OCI-M1 (cell line): ENCODE measurements at places on chromosomes 12 and 14.
A peak's percentile ranks its signal among the peaks of the same experiment; 100 is the strongest.

DNA sequence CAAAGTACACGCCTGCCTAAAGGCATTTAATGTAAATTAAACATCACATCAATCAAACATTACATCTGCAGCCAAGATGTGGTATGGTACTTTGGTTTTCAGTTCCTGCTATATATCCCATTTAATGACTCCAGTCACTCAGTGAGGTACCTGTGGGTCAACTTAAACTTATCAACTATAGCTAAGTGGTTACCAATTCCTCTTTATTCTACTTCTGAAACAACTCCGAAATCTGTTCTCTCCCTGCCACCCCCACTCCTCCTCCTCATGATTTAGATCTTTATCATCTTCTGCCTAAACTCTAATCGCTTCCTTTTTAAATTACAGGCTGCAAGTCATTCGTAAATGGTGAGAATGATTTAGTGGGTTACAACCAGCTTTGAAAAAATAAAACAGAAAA, 57.9 kb downstream of the BCL2L14 start:
- DNase-seq: no peak

DNA sequence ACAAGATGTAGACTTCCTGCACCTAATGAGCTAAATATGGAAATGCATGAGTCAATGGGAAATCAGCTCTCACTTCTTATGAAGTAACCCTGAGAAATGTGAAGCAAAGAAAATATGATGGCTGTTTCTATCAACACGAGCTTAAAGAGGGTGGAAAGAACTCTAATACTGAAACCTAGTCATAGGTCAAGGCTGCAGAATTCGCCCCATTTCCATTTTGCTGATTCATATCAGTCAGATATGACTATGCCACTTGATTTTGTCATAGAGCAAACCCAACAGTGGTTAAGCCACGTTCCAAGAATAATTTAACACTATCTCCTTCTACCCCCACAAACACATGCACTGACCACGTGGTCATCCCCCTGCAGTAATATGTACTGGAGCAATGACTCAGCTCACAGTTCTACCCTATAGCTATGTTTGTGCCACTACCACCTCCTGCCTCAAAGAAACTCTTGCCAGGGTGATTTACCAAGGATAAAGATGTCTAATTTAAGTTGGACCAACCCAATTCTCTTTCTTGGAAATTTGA, 157.5 kb downstream of the TMTC3 start:
- peak; percentile 95 for DNase-seq

- DNase-seq: no peak
These were observed 130.3 kb downstream of the TMTC3 start for GRCh38 chr12:88272456-88272855.

- no peak for DNase-seq
These were observed 137.9 kb downstream of the TPH2 start for GRCh38 chr12:72076558-72076915.

GRCh38 chr12:14263742-14264141, 101.7 kb upstream of the ATF7IP start:
- DNase-seq: no peak

GRCh38 chr12:22539055-22539454, 5.3 kb downstream of the C2CD5 start:
- DNase-seq: peak; percentile 89

GRCh38 chr12:109330282-109331230, 17.1 kb upstream of the MYO1H start:
- no peak for DNase-seq

GRCh38 chr12:72618764-72619163, 346.6 kb downstream of the TRHDE start:
- DNase-seq: no peak

DNA sequence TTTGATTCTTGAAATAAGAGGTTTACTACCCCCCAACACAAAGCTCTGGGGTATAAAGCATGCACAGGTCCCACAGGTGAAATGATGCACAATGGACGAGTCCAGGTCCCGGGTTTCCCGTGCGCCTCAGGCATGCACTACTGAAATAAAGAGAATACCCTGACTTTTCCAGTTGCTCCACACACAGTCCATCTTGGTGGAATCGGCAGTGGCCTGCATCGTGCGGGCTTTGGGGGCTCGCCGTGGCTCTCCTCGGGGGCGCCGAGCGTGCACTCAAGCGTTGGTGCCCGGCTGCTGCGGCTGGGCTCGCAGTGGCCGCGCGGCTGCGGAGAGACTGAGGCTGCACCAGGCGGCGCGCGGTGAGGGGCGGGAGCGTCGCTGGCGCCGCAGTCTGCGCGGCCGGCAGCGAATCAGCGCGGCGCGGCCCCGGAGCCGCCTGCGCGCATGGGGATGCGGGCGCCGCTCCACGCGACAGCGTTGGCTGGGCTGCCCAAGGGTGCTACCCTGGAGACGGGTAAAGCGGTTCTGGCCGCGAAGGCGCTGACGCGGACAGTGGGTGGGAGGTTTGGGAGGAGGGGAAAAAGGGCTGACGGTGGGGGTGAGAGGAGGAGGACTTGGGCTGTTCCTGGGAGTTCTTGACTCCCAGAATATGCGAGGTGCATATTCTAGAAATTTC, 53.8 kb upstream of the CCDC175 start:
- DNase-seq: no peak

DNA sequence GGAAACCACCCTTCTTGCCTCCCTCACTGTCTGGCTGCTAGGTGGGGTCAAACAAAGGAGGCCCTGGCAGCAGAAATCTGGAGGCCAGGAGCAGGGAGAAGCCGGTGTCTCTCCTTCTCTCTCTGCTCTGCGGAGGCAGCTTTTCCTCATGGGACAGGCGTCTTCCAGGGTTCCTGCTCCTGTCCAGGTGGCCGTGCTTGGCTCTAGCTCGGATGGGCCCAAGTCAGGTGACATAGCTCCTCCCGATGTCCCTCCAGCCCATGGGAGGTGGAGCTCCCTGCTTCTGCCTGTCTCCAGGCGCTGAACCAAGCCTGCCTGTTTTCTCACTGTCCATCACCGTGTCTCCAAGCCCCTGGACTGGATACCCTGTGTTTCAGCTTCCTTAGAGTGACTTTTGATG, 30.5 kb upstream of the FZD10 start:
- no peak for DNase-seq

- DNase-seq: no peak
These were observed 664 bp downstream of the LRFN5 start for GRCh38 chr14:41607304-41607775.

DNA sequence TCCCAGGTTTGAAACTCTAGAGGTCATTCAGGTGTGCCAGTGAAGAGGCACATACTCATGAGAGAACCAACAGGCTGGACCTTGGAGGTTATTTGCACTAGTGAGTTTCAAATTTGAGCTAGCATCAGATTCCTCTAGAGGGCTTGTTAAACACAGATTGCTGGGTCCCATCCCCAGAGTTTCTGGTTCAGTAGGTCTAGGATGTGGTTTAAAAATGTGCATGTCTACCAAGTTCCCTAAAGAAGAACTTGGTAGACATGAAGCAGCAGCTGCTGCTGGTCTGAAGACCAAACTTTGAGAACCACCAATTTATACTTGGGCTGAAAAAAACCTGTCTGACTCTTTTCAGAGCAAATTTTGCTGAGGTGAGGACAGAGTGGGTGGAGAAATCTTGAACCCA, 61.7 kb downstream of the SUSD6 start:
- DNase-seq: no peak

- DNase-seq: no peak
These were observed 19.4 kb downstream of the COA8 start for GRCh38 chr14:103581954-103582703.

DNA sequence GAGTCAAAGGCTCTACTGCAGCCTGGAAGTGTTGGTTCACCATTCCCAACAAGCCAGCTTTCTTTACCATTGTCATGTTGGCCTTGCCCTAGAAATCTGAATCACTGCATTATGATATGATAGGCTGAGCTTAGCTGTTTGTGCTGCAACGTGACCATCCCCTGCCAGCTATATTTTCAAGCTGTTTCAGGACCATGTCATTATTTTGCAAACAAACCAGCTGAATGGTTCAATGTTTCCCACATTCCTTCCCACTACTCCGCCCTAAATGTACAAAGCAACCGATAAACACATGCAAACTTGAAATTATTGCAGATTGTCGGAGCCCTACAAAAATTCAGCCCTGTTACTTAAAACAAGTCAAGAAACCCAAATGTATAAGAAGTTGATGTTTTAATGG, 136.1 kb downstream of the KICS2 start:
- no peak for DNase-seq

- DNase-seq: no peak
These were observed 156.3 kb downstream of the PTPN11 start for GRCh38 chr12:112574896-112575558.
